M059J (cell line): ENCODE measurements at places on chromosomes 4 and X. TPM values are rescaled to one million over a fixed set of nuclear protein-coding genes. Genes with fewer than 3 reads are reported as not detected.

GRCh38 chr4:11904117-11904535 lies 475.4 kb upstream of the HS3ST1 start:
- DNase-seq, result no peak

The RPA4 gene
- total RNA-seq, result not detected in 2 replicates

The PDZD4 gene
- total RNA-seq, result 1.9 and 2.7 TPM in 2 replicates

DNA sequence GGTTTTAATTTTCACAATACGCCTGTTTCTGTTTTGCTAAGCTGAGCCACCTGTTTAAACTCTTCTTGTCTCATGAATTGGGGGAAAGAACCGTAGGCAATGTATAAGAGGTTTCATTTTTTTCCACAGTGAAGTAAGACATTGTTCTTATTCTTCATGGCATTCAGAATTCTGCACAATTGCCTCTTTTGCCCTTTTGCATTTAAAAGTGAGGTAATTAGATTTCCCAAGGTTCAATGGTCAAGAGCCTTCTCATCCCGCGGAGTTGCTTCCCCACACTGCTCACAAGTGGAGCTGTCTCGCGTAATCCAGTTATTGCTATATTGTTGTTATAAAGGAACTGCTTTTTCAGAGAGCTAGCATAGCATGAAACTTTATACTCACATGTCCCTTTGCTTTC lies 90.9 kb upstream of the SPRY1 start:
- DNase-seq, result no peak

The PDCL2 gene
- total RNA-seq, result not detected in 2 replicates

- no peak for DNase-seq
Observed at GRCh38 chr4:8639777-8640720, 47.5 kb downstream of the CPZ start.

GRCh38 chr4:121156822-121157769 lies 7.0 kb downstream of the TNIP3 start:
- peak; percentile 12 for DNase-seq

The BMX gene
- total RNA-seq, result not detected in 2 replicates

DNA sequence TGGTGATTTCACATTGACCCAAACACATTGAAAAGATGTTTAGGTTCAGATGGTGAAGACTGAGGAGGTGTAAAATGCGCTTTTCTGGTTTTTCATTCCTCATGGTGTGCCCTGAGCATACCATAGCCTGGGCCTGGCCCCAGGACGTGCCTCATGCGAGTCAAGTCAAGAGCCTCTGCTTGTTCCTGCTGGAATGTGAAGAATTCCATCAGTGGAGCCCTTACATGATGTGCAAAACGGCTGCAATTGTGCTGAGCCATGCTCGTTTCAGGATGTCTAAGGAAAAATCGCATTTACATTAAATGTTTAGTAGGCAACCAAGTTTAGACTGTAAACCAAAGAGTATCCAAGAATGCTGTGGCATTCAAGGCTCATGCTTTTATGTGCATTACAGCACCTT lies 34.9 kb downstream of the GYG2 start:
- no peak for DNase-seq

GRCh38 chr4:140755774-140756318 lies 339 bp downstream of the TBC1D9 start:
- peak; percentile 49 for DNase-seq

DNA sequence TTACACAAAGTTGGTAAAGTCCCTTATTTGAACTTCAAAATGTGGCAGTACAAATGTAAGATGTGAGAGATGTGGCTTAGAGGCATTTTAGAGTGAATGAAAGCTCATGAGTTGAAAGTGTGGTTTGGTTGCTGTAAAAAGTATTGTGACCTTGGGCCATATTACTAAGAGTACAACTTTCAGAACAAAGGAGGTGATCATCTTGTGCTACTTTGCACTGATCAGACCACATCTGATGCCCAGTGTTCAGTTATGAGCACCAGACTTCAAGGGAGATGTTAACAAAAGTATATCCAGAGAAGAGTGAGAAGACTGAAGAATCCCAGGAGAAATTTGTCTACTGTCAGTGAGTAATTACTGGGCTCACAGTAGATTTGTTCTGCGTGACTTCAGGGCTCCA lies 30.2 kb downstream of the NLGN3 start:
- no peak for DNase-seq

The MXRA5 gene
- 2.8 and 5.5 TPM in 2 replicates for total RNA-seq

GRCh38 chrX:14590693-14591424 lies 61.5 kb downstream of the GLRA2 start:
- no peak for DNase-seq

GRCh38 chr4:161206528-161207080 lies 957.2 kb downstream of the FSTL5 start:
- no peak for DNase-seq

The TMEM144 gene
- 3.3 TPM in 2 replicates for total RNA-seq

The ASB9 gene
- total RNA-seq, result 8.2 and 16.0 TPM in 2 replicates

The FAT1 gene
- 67.0 and 112 TPM in 2 replicates for total RNA-seq

The BBS12 gene
- total RNA-seq, result 2.4 and 4.7 TPM in 2 replicates
